ENCODE measurements at places on chromosomes 3 and 15.

- no peak for DNase-seq
Measured at GRCh38 chr15:72285402-72285801, 13.0 kb upstream of the PARP6 start.

GRCh38 chr3:120212505-120212904, 72.5 kb downstream of the GPR156 start:
- no peak for DNase-seq

DNA sequence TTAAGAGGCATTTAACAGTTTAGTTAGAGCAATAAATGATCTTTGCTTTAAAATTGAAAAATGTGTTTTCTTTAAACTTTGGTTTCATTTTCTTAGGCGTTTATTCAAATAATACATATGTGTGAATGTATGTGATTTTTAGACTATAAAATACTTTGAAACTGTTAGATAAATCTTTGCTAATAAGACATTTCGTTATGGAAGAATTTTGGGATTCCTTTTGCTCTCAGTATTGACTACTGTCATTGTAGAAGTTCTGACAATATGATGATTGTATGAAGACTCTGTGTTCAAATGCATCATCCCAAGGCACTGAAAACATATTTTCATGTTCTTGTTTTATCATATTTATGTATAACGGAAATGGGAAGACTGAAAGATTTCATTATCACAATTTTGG, 43.8 kb upstream of the GOLGA8A start:
- no peak for DNase-seq

DNA sequence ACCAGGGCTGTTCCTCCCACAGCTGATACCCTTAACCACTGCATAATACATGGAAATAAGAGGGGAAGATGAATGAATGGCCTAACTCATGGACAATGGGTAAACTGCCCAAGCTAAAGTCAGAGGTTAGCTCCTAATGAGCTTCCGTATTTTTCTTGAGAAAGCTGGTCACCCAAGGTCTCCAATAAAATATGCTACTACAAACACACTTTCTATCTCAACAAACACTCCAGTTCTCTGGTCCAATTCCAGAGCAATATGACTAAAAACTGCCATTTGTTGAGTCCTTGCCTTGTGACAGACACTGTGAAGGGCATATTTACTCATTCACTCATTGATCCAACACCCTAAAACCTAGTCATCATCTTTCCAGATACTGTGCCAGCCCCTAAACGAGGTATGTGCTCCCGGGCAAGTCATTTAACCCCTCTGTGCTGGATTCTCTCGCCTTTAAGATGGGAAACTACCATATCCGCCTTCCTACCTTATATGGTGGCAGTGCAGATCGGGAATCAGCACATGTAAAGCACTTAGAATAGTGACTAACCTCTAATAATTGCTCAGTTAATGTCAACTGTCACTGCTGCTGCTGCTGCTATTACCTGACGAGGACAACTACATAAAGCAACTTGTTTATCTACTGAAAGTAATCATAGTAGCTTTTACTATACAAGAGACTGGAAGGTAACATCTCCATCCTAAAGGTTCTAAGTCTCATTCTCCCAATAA, 89.1 kb downstream of the XXYLT1 start:
- no peak for DNase-seq

DNA sequence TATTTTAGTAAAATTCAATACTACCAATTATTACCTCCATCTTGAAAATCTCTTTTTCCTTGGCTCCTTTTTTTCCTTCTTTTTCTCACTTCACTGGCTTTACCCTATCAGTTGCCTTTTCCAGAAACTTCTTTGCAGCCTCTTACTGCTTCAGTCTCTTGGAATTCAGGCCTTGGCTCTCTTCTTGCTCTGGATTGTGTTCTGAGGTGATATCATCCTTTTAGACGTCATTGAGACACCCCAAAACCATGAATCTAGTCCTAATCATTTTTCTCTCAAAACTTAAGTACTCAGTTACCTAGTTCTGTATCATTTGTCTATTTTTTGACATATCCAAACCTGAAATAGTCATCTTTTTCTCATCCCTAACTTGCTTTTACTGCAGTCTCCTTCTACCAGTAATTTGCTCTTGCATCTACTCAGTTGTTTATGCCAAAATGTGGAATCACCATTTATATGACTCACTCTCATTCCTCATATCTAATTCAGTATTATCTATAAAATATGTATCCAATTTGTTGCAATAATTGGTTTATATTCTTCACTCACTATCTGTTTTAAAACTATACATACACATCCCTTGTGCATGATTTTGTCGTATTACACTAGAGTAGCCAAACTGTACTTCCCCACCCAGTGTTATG, 703.2 kb upstream of the CCDC54 start:
- DNase-seq, result no peak

DNA sequence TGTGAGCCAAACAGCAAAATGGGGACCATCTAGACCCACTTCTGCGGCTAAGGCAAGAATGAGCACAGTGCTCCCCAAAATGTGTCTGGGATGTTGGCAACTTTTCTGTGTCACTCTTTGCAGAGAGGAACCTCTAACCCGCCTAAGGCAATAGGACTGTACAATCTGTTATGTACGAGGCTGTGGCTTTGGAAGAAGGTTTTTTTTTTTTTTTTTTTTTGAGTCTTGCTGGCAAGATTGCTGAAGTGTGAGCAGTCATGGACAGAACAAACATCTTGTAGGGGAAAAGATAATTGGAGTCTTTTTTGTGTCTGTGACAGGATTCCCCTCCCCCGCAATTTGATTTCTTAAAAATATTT, 7.2 kb downstream of the FEZF2 start:
- DNase-seq, result no peak

DNA sequence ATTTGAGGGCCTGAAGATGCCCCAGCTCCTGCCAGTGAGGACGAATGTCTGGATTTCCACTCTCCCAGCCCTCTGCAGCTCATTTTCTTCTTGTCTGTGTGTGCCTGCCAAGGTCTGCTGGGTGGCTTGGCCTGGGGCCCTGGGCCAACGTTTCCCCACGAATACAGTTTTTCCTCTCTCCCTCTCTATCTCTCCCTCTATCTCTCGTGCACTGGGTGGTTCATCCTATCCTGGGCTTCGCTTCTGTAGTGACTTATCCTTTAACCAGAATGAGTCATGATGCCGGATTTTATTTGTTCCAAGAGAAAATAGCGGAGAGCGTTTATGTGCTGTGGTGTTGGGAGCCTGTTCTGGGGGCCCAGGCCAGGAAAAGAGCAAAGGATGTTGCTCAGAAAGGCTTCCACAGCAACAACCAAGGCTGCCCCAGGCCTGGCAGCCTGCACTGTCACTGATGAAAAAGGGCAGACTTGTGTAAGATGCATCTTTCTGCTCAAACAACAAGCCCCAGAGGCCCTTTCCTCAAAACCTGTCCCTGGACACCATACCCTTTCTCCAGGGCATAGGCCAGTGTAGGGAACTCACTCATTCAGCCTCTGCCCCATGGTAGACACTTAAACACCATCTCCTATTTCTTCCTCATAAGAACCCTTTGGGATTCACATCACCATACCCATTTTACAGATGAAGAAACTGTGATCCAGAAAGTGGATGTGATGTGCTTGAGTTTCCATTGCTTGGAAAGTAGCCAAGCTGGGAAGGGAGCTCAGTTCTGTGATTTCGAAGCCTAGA, 47.3 kb downstream of the ITGA11 start:
- no peak for DNase-seq

- DNase-seq, result no peak
Measured at GRCh38 chr15:62391641-62392262, 226.7 kb upstream of the C2CD4B start.

DNA sequence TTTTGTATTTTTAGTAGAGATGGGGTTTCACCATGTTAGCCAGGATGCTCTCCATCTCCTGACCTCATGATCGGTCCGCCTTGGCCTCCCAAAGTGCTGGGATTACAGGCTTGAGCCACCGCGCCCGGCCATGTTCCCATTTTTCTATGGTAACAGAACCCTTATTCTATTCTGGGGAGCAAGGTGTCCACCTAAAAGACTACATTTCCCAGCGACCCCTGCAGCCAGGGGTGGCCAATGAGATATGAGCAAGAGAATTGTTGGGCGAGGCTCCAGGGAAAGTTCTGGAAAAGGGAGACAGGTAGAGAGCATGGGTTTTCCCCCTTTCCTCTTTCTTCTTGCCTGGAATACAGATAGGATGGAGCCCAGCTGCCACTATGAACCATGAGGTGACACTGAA, 96.9 kb downstream of the LINGO1 start:
- DNase-seq, result no peak

GRCh38 chr3:186075489-186075888, 33.4 kb downstream of the ETV5 start:
- DNase-seq, result no peak

DNA sequence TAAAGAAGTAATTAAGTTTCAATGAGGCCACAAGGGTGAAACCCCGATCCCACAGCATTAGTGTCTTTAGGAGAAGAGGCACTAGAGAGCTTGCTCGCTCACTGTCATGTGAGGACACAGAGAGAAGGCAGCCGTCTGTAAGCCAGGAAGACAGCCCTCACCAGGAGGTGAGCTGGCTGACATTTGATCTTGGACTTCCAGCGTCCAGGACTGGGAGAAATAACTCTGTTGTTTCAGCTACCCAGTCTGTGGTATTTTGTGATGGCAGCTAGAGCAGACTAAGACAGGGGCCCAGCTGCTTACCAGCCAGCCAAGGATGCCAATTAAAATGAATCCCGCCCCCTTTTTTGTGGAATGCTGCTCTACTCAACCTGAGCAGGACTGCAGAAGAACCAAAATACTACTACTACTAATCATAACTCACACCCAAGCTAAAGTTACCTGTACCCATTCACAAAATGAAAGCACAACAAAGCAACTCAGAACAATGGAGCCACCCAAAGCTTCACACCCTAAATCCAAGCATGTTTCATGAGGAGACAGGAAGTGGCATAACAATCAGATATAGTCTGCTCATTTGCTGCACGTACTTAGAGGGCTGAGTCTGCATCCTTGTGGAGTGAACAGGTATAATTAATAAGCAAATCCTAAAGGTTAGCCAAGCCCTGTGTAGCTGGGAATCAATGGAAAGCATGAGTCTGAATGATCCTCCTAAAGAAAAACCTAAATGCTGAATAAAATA, 35.6 kb upstream of the RHCG start:
- no peak for DNase-seq

Measured in DMS 273 treated with DMSO at 0.1 percent for 48 hours (cell line).